Effector CD8-positive, alpha-beta T cell (primary cell): ENCODE measurements at places on chromosomes 3 and 15.

- no peak for DNase-seq
Observed at GRCh38 chr15:76533995-76534394, 197.4 kb downstream of the ISL2 start.

- no peak for DNase-seq
Observed at GRCh38 chr3:46970391-46971091, 6.0 kb downstream of the CCDC12 start.

DNA sequence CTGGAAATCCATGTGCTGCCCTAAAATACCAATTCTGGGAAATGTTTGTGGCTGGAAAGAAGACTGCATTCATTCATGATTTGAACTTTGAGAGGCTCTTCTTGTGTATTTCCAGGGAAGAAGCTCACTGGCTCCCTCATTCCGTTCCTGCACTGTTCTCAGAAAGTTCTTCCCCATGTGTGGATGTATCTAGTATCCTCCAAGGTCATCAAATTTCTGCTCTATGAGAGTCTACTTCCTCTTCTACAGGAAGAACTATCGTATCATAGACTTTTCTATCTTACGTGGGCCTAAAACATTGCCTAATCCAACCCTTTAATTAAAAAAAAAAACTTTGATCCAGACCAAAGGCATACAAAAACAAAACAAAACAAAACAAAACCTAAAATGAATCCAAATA is 2.9 kb downstream of the CCR3 start:
- no peak for DNase-seq

DNA sequence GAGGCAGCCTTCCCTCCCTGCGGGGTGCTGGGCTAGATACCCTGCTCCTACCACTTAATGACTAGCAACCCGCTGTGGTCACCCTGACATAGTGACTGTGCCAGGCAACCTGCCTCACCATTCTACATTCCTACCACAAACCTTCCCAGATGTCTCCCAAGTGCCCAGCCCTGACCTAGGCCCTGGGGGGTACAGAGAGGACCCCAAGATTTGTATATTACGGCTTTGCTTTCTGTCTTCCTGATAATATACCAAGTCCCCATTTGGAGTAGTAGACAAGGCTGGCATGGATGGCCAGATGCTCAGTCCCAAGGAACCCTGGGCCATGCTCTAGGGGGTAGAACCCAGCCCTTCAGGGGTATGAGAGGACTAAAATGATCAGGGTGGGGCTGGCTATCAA is 31.0 kb downstream of the ESYT3 start:
- no peak for DNase-seq

- DNase-seq, result no peak
Observed at GRCh38 chr3:87004883-87005282, 13.9 kb upstream of the VGLL3 start.

DNA sequence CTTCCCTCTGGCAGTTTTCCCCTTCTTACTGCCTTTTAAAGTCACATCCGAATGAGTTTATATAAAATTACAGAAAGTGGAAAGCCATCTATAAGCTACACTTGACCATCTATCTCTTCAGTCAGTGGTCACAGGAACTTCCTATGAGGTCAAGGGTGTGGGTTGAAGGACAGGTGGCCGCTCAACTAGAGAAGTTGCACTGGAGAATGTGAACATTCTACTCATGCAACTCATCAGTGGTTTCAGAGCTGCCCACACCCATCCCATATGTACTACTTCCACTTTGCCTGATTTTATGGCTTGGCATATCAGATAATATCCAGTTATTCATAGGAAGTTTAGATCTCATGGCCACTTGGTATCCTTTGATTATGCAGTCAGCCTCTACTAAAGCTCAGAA is 57.4 kb upstream of the TMEM158 start:
- no peak for DNase-seq

- no peak for DNase-seq
Observed at GRCh38 chr15:100920516-100921135, 1.5 kb downstream of the LRRK1 start.

GRCh38 chr3:34229876-34230275 is 431.4 kb downstream of the PDCD6IP start:
- no peak for DNase-seq
